ENCODE measurements at places on chromosomes 5 and 9.

DNA sequence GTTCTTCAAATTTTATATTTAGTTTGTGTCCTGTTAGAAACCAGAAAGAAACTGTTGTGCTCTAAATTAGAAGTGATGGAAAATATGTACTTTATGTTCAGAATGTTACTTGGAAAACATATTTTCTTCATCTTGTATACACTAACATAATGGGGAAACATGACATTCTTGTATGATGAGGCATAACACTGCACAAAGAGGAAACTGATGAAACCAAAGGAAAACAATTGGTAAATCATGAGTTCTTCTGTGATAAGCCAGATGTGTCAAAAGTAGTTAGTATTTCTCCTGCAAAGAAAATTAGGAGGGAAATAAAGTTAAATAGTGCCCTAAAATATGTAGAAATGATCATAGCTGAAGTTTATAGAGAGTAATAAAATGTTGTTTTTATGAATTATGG is 111.1 kb upstream of the FBN2 start:
- no peak for DNase-seq
- H3K36me3 ChIP-seq = no peaks in the 10 kb centered on the region
- no peak overlapping the region for H3K27ac ChIP-seq
- no peaks in the 10 kb centered on the region for H3K4me1 ChIP-seq
- no peaks in the 10 kb centered on the region for H3K27me3 ChIP-seq
- H3K4me3 ChIP-seq = no peak overlapping the region

GRCh38 chr5:147989239-147989638 is 74.5 kb upstream of the SPINK5 start:
- H3K27me3 ChIP-seq = no peaks in the 10 kb centered on the region
- DNase-seq = no peak
- H3K27ac ChIP-seq = no peak overlapping the region
- no peak overlapping the region for H3K4me3 ChIP-seq
- no peaks in the 10 kb centered on the region for H3K4me1 ChIP-seq

DNA sequence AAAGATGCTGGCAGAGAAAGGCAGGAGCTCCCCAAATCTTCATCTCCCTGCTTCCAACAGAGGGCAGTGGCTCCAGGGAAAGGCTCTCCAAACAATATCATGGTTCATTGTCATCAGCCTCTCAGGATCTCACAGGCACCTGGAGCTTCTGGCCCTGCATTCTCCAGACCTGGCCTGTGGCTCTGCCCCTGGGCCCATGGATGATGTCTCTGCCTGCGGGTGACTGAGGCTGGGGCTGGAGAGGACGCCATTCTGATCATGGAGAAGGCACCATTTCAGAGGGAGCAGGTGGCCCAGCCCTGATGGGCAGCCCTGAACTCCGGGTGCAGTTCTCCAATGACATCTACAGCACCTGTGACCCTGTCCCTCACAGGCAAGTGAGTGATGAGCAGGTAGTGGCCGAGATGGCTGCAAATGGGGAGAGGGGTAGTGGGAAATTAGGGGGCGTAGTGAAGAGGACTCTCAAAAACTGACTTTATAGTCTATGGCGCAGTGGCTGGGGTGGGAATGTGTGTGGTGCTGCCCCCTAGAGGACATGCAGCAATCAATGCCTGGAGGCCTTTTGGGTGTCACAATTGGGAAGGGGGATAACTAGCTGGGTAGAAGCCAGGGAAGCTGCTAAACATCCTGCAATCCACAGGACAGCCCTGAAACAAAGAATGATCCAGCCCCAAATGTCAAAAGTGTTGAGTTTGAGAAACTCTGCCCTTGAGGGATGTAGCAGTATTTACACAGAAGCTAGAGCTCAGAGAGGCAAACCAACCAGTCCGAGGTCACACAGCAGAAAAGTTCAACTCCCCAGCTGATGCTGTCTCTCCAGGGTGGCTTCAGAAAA is 3.2 kb downstream of the SH3PXD2B start:
- H3K4me1 ChIP-seq = peaks cover 81% of the 10 kb centered on the region
- H3K4me3 ChIP-seq = peak overlapping the region; percentile 61
- peak; percentile 55 for DNase-seq
- H3K36me3 ChIP-seq = no peaks in the 10 kb centered on the region

DNA sequence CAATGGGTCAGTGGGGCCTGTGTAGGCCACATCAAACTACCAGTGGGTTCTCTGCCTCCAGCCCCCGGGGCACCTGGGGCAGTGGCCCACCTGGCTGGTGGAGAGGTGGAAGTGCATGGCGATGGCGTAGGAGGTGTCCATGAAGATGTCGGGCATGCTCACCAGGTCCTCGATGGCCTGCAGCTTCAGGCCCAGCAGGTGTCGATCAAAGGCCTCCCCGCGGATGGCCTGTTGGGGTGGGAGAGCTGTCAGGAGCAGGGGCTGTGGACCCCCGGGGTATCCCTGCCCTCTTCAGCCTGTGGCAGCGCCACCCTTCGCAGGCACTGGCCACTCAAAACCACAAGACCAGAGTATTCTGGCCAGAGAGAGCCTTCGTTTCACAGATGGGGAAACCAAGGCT is 14.7 kb downstream of the CRAT start:
- no peaks in the 10 kb centered on the region for H3K36me3 ChIP-seq
- no peaks in the 10 kb centered on the region for H3K27me3 ChIP-seq
- no peak overlapping the region for H3K4me3 ChIP-seq
- H3K4me1 ChIP-seq = peaks cover 8% of the 10 kb centered on the region

- H3K27ac ChIP-seq = peak within 1 kb of the TSS; percentile 57
- no peak within 1 kb of the TSS for H3K4me3 ChIP-seq
- DNase-seq = no peak
- peaks cover 40% of the 10 kb centered on the region for H3K27me3 ChIP-seq
Measured at GRCh38 chr9:114930056-114930812, at the start of gene TNFSF8. Gene TNFSF8 (minus strand): TSS chr9:114930591. CDS start chr9:114930303, 288 bp downstream.

- no peaks in the 10 kb centered on the region for H3K4me1 ChIP-seq
- no peak for DNase-seq
- no peak overlapping the region for H3K27ac ChIP-seq
- no peaks in the 10 kb centered on the region for H3K27me3 ChIP-seq
- H3K36me3 ChIP-seq = peaks cover 58% of the 10 kb centered on the region
- no peak overlapping the region for H3K4me3 ChIP-seq
Measured at GRCh38 chr9:95845751-95846150, 29.7 kb upstream of the ERCC6L2 start.

DNA sequence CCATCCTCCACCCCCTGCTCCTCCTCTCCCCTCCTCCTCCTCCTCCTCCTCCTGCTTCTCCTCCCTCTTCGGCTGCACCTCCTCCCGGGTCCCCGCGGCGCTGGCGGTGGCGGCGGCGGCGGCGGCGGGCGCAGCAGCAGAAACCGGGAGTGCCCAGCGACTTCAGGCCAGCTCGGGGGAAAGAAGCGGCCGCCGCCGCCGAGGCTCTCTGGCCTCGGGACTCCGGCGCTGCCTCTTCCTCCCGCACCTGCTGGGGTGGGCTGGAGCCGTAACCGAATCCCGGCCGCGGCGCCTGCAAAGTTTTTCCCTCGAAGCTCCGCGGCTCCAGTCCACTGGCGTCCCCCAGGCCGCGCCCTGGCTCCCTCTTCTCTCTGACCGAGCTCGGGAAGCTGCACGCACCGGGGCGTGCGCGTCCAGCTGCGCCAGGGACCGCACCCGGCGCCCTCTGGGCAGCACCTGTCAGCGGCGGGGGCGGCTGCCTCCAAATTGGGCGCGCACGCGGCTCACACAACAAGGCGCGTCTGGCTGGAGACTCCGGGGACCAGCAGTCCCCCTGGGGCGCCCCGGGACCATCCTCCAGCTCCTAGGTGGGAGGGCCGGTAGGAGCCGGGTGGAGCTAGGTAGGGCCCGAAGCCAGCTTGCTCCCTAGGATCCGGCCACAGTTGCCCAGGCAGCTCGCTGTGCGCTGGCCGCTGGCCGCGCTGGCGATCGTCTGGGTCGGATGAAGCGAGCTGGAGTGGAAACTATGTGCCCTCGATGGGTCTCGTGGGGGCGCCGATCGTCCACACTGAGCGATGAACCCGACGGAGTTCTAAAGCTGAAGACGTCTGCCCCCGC is at the start of gene MCTP1:
TSS of gene MCTP1 (minus strand) at position 523 of the 837 bp plus-strand sequence.
- H3K27me3 ChIP-seq = peaks cover 75% of the 10 kb centered on the region
- H3K27ac ChIP-seq = no peak within 1 kb of the TSS
- no peaks in the 10 kb centered on the region for H3K36me3 ChIP-seq
- DNase-seq = peak; percentile 58
- H3K4me1 ChIP-seq = peaks cover 41% of the 10 kb centered on the region
- peak within 1 kb of the TSS; percentile 92 for H3K4me3 ChIP-seq

GRCh38 chr5:190366-191035 is 794 bp upstream of the LRRC14B start:
- peaks cover 9% of the 10 kb centered on the region for H3K27me3 ChIP-seq
- H3K27ac ChIP-seq = no peak overlapping the region
- peak overlapping the region; percentile 50 for H3K4me3 ChIP-seq
- no peak for DNase-seq
- H3K36me3 ChIP-seq = no peaks in the 10 kb centered on the region
- H3K4me1 ChIP-seq = peaks cover 29% of the 10 kb centered on the region

All from nephron progenitor cell (in vitro differentiated cells).